Peyer's patch (tissue), 4 donors: ENCODE measurements at places on chromosomes 7 and 10. TPM values are rescaled to one million over a fixed set of nuclear protein-coding genes. Genes with fewer than 3 reads are reported as not detected.

The CHAT gene
- 2.1 TPM for total RNA-seq

GRCh38 chr10:18583575-18584270, 67.7 kb downstream of the NSUN6 start:
- H3K27me3 ChIP-seq = no peaks in the 10 kb centered on the region
- no peak overlapping the region for H3K27ac ChIP-seq
- no peak overlapping the region for H3K4me3 ChIP-seq
- no peak for DNase-seq
- no peaks in the 10 kb centered on the region for H3K4me1 ChIP-seq

The MYL7 gene
- total RNA-seq = not detected

The SPDYE11 gene
- total RNA-seq = not detected

The FAM25C gene
- total RNA-seq = not detected

The PON3 gene
- total RNA-seq = 5.5 TPM

DNA sequence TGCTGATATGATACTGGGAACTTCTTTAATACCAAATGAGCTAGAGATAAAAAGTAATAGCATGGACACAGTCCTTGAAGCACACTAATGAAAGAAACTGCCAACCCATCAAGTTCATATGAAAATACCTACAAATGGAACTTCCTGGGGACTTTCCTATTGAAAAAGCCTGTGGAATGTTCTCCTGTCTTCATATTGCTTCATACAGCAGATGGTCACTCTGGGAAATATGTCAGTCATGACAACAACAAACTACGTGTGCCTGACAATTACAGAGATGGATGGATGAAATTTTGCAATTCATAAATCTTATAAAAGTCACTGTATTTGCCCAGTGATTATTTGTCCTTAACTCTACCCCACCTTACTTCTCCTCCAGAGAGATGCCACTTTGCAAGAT, 106.6 kb upstream of the COL1A2 start:
- DNase-seq = no peak
- H3K4me1 ChIP-seq = no peaks in the 10 kb centered on the region
- no peaks in the 10 kb centered on the region for H3K27me3 ChIP-seq
- no peaks in the 10 kb centered on the region for H3K36me3 ChIP-seq
- no peak overlapping the region for H3K4me3 ChIP-seq

DNA sequence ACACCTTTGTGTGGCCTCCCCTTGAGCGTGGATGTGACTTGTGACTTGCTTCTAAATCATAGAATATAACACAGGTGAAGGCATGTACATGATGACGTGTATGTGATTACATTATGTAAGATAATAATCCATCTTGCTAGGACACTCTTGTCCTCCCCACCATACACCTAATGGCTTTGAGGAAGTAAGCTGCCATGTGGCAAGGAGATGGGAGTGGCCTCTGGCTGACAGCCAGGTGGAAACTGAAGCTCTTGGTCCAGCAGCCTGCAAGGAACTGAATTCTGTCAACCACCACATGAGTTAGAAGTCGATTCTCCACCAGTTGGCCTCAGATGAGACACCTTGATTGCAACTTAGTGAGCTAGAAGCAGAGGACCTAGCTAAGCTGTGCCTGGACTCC, 67.4 kb upstream of the ELN start:
- no peak overlapping the region for H3K4me3 ChIP-seq
- no peaks in the 10 kb centered on the region for H3K4me1 ChIP-seq
- H3K36me3 ChIP-seq = no peaks in the 10 kb centered on the region
- no peaks in the 10 kb centered on the region for H3K27me3 ChIP-seq
- no peak overlapping the region for H3K27ac ChIP-seq

The ZPBP gene
- not detected for total RNA-seq

DNA sequence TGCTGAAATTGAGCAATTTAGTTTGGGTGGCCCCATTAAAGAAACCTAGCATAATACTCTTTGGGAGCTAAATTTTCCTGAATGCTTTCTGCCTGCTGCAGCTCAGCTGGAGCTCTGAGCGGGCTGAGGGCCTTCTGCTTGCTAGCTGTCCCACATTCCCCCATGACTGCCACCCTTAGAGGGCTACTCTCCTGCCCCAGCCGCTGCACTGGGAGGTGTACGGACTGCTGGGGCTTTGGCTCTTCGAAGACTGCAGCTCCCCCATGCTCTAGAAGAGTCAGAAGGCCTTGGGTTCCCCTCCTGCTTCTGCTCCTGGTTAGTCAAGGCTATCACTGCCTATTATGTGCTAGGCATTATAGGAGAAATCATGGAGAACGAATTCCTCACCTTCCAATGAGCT, 31.5 kb downstream of the BLVRA start:
- no peak overlapping the region for H3K27ac ChIP-seq
- H3K4me1 ChIP-seq = no peaks in the 10 kb centered on the region
- no peak for DNase-seq

The IL6 gene
- total RNA-seq = not detected

DNA sequence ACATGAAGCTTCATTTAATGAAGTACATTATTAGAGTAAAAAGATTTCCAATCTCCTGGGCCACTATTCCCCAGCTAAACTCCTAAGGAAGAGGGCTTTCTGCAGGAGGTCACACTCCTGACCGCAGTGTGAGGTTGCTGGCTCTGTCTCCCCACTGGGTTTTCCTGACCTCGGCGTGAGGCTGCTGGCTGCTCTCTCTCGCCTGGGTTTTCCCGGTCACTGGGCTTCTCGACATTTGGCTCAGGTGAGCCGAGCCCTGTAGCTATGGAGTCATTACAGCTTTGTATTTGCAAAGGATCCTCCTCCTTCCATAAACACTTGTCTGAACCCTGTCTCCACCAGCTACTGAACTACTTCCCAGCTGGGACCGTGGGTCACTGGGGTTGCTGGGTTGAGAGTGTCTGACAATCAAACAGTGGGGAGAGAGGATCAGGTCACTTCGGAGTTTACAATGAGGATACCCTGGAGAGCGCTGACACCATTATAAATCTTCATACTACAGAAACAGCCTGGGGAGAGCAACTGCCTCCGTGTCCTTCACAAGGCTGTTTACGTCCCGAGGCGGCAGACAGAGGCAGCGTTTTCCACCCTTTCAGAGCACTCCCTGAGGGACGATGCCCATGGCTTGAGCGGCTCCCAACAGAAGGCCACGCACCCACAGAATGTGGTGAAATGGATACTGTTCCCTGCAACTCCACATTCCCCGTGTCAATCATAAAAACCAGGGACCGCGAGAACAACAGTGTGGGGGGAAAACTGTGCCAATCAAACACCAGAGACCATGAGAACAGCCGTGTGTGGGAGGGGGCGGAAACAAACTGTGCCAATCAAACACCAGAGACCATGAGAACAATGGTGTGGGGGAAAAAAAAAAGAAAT, 226.2 kb downstream of the ZMYND11 start:
- H3K36me3 ChIP-seq = peaks cover 59% of the 10 kb centered on the region
- no peaks in the 10 kb centered on the region for H3K27me3 ChIP-seq
- H3K27ac ChIP-seq = no peak overlapping the region
- no peak overlapping the region for H3K4me3 ChIP-seq
- DNase-seq = no peak
